Fibroblast of skin of right quadriceps (primary cell): ENCODE measurements at places on chromosomes 5 and 9.
A peak's percentile ranks its signal among the peaks of the same experiment; 100 is the strongest.

- DNase-seq: no peak
Measured at GRCh38 chr9:2833096-2833495, 10.8 kb downstream of the PUM3 start.

DNA sequence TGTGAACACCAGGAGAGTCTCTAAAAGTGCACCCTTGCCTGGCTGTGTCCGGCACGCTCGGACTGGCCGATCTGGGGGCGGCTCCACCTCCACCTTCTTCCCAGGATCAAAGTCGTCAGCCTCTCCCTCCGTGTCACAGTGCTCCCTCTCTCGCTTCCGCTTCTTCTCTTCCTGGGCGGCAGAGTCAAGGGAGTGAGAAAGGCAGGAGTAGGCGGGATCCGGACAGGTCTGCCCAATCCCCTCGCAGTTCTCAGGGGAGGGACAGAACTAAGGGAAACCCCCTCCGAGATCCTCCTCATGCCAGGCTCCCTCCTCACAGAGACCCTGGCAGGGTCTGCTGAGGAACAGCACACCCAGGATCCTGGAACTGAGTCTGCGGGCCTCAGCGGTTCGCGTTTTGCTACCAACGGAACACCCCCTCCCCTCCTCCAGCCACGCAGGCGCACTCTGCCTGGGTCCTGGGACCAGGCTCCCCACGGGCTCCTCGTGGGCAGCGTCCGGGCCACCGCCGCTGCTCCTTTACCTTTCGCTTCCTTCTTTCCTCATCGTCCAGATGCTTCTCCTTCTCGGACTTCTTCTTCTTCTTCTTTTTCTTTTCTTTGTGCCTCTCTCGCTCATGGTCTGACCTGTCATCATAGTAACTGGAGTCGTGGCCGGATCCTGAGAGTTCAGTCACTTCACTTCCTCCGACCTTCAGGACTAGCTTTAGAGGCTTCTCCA is 1.3 kb downstream of the BRD9 start:
- no peak for DNase-seq

DNA sequence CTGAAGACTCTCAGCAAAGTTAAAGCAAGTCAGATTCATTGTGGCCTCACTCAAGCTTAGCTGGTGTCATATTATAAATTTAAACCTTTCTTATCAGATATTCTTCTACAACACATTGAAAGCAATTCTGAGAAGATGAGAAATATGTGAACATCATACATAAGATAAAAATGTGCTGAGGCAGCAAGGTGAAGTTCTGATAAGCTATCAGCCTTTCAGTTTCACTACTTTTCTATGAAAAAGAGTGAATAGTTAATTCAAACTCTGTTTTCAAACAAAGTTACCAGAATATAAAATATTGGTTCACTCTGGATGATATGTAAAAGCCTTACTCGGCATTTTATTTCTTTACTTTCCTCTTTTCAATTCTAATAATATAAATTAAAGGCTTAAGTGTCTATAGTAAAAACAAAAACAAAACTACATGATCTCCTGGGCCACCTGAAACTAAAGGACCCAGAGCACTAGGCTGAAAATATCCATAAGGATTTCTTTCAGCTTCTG is 824.4 kb downstream of the MTRR start:
- no peak for DNase-seq

GRCh38 chr5:159208514-159209437 is 577 bp downstream of the RNF145 start:
- peak; percentile 56 for DNase-seq

GRCh38 chr5:139709582-139710318 is 61.6 kb downstream of the CXXC5 start:
- peak; percentile 43 for DNase-seq

GRCh38 chr5:179874136-179874535 is 15.5 kb upstream of the MRNIP start:
- DNase-seq: no peak

DNA sequence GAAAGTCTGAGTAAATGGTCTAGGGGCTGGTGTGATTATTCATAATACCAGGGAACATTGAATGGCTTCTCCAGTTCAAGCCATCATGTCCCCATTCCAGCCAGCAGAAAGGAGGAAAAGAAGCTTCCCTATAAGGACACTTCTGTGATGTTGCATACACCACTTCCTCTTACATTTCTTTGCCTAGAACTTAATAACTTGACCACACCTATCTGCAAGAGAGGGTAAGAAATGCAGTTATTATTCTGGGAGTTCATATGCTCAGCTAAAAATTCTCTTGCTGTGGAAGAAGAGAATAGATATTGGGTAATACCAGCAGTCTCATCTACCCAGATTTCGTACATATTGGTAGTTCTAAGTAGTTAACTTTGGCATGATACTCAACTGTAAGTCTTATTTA is 166.1 kb downstream of the SLC28A3 start:
- DNase-seq: no peak

GRCh38 chr9:111178331-111179055 is 140.2 kb upstream of the LPAR1 start:
- peak; percentile 97 for DNase-seq

- DNase-seq: no peak
Measured at GRCh38 chr5:100424787-100425186, 110.4 kb upstream of the FAM174A start.

DNA sequence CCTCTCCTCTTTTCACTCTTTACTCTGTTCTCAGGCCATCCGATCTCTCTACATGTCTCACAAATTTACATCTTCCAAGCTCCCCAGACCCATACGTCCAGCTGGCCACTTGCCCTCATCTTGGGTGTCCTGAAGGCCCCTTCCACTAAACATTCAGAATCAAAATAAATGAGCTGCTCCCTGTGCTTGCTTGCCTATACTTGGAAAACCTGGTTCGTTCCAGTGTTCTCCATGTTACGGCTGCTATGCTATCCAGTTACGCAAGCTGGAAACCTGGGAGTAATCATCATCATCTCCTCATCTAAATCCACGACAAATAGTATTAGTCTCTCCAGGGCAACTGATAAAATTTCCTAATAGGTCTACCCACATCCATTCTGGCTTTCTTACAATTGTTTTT is 165.0 kb upstream of the FBXL17 start:
- no peak for DNase-seq

DNA sequence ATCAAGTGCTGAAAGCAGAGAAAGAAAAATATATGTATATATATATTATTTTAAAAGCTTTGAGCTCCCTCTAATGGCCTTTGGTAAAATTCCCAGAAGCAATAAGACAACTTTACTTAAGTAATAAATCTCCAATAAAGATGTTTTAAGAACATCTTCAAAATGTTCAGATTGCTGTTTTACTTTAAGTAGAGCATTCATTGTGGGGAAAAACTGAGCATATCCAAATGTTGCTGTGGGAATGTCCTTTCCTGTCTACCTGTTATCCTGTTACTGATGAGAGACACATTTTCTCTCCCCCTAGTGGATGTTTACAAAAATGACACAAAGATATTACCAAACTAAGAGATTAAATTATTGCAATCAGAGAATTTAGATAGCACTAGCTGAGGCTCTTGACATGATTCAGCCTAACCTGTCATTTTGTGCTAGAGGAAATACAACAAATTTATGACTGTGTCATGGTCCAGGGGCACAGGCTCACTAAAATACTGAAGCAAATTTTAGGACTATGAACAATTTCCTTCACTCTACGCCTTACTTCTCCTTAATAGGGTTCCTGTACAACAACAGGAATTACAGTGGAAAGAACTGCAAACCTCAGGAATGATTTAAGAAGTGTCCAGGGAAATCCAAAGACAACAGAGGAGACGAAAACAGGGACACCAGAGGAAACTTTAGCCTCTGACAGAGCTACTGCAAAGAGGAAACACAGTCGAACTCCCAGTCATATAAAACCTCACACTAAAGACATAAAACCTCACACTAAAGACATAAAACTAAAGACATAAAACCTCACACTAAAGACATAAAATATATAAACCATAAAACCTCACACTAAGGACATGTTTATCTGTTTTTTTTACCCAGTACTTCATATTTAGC is 24.3 kb upstream of the PRRC1 start:
- peak; percentile 53 for DNase-seq

DNA sequence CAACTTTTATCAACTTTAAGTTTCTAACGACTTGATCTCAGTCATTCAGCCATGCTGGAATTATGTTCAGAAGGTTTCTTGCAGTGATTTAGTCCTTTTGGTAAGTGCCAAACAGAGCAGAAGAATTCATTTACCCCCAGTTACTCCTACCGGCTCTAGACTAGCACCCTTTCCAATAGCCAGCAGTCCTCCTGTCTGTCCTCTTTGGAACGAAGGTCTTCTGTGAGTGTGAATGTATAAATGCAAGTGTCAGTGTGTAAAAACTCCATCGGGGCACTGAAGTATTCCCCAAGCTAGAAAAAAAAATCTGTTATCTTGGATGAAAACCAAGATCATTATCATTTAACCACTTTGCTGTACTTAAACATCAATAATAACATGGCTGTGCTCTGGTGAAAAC is 64.4 kb downstream of the GLIS3 start:
- DNase-seq: no peak

- DNase-seq: no peak
Measured at GRCh38 chr9:8401961-8402705, 602.6 kb upstream of the DMAC1 start.

- no peak for DNase-seq
Measured at GRCh38 chr5:168042284-168043068, 249.0 kb upstream of the WWC1 start.

DNA sequence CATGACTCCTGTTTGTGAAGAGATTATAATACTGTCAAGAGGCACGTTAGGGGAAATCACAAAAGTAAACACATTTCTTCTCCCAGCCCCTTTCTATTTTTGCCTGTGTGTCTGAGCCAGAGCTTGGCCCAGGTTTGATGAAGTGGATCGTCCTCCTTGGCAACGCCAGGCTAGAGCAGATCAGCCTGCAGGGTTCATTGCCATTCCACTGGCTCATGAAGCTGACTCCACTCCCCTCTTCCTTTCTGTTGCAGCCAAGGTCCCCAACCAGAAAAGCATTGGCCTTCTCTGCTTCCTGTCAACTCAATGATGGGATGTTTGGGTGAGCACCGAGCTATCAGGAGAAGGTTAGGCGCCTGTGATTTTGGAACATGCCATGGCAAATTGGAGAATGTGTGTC is 3.3 kb downstream of the ADRB2 start:
- DNase-seq: no peak

GRCh38 chr9:118595719-118596305 is 773.4 kb downstream of the BRINP1 start:
- peak; percentile 8 for DNase-seq

DNA sequence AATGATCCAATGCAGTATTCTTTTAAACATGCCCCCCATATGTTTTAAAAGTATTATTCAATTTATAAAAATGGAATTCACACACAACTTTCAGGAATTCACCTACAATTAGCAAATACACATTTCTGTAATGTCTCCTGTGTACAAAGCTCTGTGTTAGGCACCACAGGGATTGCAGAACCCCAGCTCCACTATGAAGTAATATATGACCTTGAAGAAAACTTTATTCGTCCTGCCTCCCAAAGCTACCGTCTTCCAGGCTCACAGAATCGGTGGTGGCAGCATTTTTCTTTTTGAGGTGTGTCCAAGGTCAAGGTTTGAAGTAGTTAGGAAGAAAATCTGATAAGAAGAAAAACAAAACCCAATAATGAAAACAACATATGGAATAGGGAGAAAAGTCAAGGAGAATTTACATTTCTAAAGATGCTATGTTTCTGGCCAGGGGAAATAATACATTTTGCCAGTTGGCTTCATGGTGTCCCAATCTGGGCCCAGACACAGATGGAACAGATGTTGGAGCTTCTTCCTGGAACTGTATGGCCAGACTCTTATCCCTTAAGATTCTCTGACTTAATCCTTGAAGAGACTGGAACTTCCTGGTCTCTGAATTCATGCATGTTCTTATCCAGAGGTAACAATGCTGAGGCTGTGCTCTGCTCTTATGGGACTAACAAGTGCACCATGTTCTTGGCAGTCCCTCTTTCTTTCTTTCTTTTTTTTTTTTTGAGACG is 22.0 kb upstream of the LVRN start:
- no peak for DNase-seq

DNA sequence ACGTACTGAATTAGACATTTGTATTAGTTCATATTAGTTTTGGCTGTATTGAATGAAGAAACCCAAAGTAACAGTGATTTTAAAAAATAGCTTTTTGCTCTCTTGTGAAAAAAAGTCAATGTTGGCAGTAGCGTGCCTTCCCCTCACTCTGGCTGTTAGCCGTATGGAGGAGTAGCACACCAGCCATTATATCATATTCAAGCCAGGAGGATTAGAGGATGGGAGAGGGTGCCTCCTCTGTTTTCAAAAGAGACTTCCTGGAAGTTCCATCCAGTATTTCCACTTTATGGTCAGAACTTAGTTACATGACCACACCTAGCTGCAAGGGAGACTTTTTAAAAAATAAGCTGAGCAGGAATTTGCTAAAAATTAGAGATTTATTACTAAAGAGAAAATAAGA is 41.2 kb downstream of the GPR21 start:
- DNase-seq: no peak
